T-helper 1 cell (primary cell): ENCODE measurements at places on chromosomes 3 and 15.

- no peak for DNase-seq
Observed at GRCh38 chr3:110301781-110302180, 769.8 kb upstream of the NECTIN3 start.

DNA sequence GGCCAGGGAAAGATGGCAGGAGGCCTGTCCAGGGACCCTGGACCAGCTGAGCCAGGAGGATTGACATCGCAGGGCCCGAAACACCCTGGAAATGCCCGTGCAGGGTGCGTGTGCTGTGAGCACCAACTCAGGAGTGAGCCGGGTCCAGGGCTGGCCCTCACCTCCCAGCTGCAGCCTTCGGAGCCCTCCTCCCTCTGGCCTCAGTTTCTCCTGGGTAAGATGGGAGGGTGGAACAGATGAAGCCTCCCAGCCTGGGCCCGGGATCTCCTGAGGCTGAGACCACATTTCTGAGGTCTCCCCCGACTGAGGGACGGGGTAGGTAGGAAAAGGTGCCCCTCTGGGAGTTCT lies 5.3 kb upstream of the CALML4 start:
- DNase-seq = no peak

GRCh38 chr3:126714276-126714900 lies 10.3 kb downstream of the CHCHD6 start:
- no peak for DNase-seq

- DNase-seq = no peak
Observed at GRCh38 chr3:44104668-44105321, 136.9 kb upstream of the TOPAZ1 start.

- no peak for DNase-seq
Observed at GRCh38 chr3:33035596-33035995, 61.4 kb downstream of the GLB1 start.

DNA sequence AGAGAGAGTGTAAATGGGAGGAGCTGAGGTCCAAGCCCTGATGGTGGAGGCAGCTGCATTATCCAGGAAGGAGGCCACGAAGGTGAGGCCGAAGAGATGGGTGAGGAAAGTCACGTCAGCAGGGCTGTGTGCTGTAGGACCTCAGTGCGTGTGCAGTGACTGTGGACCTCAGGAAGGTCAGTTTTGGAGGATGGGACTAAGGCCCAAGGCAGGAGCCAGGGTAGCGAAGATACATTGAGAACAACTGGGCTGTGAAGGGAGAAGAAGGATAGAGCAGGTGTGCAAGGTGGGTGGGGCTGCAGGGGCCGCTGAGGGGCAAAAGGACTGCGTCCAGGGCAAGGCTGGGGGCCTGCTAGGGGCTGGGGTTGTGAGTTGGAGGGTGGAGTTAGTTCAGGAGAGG lies 4.9 kb downstream of the KLHL40 start:
- DNase-seq = no peak

GRCh38 chr15:98609144-98609852 lies 39.0 kb upstream of the IGF1R start:
- DNase-seq = no peak

GRCh38 chr15:78209646-78210348 lies 24.6 kb downstream of the ACSBG1 start:
- no peak for DNase-seq

DNA sequence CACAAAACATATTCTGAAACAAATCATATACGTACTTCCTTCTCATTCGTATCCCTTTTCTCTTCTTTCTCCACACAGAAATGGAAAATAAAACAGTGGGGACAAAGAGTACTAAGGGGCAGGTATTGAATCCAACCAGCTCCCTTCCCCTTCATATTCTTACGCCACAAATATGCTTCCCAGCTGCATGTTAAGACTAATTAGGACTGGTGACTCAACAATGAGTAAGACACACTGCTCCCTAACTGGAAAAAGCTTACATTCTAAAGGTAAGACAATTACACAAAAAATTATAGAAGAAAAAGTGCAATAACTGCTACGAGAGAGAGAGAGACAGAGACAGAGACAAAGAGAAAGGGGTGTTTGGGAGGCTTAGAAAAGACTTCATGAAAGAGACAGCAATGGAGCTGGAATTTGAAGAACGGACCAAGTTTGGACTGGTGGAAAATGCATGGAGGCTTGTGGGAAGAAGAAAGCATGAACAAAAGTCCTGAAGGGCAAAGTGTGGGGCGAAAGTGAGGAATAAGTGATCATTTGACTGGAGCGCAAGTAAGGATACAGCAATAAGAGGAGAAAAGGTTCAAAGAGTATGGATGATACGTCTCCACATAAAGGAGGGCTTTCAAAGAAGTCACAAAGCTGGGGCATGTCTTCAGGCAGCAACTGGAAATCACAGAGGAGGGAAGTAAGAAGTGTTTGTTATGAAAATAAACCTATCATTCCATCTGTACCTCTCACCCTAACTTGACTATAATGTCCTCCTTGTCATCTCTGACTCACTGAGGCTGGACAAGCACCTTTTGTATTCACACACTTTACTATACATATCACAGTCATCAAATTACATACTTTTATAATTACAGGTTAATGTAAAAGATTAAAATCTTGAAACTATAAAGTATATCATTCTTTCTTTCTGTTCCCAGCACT lies 49.2 kb downstream of the RYK start:
- DNase-seq = no peak

GRCh38 chr3:118948146-118948545 lies 86.5 kb downstream of the IGSF11 start:
- DNase-seq = no peak

GRCh38 chr3:196339493-196340254 lies 1.5 kb upstream of the TM4SF19 start:
- no peak for DNase-seq

DNA sequence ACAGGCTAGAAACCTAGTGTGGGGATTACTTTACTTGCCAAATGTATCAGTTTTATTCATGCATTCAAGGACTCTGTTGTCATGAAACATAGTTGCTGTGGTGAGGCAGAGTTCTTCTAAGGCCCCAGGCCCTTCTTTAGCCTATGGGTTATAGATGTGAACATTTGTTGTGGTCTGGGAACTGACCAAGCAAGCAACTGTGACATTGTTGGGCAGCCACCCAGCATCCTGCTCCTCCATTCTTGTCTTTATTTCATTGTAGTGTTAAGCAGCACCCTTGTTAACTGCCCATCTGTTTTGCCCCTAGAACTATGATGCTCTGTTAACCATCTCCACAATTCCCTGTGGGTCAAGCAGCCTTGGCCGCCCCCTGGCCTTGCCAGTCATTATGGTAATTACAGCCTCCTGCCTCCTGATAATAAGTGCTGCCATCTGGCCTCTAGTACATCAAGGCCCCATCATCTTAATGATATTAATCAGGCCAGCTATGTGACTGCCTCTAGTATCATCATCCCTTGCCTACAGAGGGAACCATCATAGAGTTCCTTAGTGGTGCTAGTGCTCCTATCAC lies 12.2 kb upstream of the IFT57 start:
- no peak for DNase-seq

GRCh38 chr3:136728918-136729317 lies 23.3 kb downstream of the STAG1 start:
- DNase-seq = no peak

- DNase-seq = no peak
Observed at GRCh38 chr3:192022412-192022811, 561.4 kb downstream of the PYDC2 start.

DNA sequence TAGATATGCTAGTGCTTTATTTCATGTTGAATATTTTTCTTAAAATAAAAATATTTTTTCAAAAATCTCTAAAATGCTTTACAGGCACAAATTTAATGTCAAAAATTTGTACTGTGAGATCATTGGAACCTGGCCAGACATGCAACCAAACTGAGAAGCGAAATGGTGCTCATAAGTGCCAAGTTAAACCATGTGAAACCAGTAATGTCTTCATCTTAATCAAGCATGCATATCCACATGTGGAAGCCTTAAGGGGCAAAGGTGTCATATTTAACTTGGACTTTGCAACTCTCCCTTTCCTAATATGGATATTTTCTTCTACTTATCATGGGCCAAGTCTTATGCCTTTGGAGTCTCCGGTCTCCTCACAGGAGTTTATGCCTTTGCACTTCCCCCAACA lies 208.9 kb upstream of the COL8A1 start:
- no peak for DNase-seq

- no peak for DNase-seq
Observed at GRCh38 chr3:123110282-123110975, 43.6 kb downstream of the PDIA5 start.

DNA sequence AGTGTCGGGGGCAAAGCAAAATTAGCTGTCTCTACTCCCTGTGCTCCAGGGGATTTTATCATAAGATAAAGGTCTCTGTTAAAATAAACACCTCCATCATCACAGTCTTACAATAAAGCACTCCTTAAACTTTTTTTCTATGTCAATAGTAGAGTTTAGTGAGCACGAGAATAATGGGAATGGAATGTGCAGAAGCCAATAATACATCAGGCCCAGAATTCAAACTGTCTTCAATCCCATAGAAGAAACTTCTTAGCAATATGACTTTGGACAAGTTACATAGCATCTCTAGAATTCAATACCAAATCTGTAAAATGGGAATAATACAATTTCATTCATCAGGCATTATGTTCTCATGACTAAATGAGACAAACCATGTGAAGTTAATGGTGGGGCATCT lies 49.0 kb upstream of the EPHA3 start:
- DNase-seq = no peak

DNA sequence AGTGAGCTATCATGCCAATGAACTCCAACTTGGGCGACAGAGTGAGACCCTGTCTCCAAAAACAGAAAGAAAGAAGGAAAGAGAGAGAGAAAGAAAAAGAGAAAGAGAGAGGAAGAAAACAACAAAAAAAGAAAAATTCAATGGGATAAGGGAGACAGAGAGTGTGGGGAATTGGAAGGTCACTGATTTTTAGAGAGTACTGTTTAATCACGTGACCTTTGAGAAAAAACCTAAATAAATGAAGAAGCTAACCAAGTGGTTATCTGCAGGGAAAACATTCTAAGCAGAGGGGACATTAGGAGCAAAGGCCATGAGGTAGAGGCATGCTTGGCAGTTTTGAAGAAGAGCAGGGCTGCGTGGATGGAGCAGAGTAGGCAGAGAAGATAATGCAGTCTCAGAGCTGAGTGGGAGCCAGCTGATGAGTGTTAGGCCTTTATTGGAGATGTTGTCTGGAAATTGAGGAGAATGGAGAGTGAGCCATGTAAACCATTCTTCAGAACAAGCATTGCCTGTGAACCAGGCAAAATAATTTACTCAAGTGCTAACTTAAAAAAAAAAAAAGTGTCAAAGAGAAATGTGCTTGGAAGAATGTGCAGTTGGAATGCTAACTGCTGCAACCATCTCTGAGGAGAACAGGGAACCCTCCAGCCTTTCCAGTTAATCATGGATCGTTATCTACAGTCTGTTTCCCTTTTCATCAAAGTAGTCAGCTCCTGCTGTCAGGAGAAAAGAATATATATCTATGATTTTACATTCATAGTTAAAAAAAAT lies 377.3 kb upstream of the SEMA6D start:
- DNase-seq = no peak

DNA sequence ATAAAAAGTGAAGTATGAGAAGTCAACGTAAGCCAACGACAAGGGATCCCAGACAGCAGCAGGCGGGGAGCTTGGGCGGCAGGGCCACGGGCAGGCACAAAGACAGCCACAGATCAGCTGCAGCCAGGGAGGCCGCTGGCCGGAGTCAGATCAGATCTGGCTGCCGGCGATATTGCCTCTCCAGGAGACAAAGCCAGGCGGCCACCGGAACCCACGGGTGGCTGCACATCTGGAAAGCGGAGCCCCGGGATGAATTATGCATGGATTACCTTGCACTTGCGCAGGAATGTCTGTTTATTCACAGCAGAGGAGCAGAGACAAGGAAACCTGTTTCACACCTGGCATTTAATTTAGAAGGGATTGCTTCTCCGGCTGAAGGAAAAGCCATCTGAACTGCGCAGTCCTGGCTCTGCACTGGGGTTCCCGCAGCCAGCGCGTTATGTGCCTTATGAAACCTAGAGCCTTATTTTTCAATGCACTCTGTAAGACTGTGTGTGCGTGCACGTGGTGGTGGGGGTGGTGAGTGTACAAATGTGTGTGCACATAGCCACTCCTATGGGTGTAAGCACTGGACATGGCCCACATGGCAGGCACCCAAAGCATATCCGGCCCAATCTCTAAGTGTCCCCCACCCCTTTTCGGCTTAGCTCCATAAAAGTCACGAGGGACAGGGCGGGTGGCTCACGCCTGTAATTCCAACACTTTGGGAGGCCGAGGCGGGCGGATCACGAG lies 427.8 kb upstream of the MCTP2 start:
- DNase-seq = no peak

DNA sequence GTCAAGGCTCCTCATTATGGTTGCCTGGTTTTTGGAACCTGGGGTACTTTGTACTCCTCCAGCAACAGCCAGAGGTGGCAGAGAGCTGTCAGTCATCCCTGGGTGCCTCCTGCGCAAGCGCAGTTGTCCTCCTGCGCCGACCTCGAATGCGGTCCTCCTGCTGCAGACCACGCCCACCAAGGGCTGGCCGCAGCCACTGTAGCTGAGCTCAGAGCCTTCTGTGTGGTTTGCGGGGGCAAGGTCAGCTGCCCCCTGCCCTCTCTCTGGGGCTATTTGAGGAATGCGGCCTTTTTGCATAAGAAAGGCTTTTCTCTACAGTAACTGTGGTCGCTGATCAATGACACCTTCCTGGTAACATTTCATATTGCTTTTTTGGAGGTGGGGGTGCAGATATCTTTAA lies 131.3 kb upstream of the SNRPN start:
- DNase-seq = no peak

DNA sequence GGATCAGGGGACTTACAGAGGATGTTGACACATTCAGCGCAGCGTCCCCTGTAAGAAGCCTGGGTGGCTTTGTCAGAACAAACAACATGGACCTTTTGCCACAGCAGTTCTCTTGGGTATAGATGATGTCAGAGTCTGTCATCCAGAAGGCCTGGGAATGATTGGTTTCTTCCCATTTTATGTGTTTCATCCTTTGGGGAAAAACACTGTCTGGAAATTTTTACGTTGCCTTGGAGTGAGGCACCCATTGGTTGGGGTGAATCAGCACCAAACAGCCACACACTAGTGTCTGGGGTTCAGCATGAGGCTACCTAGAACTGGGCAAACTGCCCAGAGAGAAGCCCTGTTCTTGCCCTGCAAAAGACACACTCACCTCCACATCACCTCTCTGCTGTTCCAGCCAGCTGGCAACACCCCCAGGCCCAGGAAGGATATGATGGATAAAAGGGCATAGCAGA lies 123.0 kb downstream of the FAM43A start:
- no peak for DNase-seq

DNA sequence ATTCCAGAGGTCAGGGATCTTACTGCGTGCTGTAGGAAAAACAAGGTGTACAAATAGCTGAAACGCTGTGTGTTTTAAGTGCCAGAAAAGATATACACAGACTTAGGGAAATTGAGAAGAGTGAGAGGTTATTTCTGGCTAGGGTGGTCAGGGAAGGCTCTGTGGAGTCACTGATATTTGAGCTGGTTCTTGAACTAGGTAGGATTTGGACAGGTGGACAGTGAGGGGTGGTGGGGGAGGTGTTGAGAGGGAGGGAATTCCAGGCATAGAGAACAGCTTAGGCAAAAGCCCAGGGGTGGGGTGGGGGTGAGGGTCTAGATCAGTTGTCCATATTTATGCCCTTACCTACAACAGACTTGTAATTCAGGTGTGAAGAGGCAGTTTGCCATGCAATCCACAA lies 7.0 kb downstream of the SEMA6D start:
- DNase-seq = no peak
